HT1080 (cell line): ENCODE measurements at places on chromosomes 4 and X.

GRCh38 chrX:7019555-7019954, 128.0 kb upstream of the STS start:
- no peak for DNase-seq

GRCh38 chrX:85851418-85851817, 195.9 kb downstream of the CHM start:
- DNase-seq, result no peak

DNA sequence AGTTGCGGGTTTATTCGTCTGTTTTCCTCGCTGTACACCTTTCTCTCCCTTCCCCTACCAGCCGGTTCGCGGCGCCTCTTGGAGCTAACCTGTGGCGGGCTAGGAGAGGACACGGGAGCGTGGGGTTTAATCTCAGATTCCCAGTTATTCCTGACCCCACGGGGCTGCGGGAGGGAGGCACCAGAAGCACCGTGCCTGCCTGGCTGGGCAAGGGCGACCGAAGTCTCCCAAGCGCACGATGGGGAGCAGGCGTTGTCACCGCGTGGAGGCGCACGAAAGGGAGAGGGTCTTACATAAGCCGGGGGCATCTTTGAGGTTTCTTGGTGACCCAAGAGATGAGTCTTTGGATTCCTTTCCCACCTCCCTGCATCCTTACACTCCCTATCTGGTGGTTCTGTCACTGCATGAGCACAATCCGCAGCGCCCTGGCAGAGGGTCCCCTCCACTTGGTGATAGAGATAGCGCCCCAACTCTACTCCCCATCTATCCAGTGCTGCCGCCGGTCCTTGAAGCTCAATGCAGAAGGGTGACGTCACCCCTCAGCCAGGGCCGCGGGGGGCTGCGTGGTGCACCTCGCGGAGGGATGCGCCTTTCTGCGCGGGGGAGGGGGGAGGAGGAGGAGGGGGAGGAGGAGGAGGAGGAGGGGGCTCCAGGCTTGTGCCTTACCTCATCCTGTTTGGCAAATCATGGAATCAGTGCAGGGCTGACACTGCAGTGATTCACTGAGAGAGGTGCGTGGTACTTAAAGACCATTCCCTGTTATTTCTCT, 793 bp downstream of the TSPAN7 start:
- no peak for DNase-seq

DNA sequence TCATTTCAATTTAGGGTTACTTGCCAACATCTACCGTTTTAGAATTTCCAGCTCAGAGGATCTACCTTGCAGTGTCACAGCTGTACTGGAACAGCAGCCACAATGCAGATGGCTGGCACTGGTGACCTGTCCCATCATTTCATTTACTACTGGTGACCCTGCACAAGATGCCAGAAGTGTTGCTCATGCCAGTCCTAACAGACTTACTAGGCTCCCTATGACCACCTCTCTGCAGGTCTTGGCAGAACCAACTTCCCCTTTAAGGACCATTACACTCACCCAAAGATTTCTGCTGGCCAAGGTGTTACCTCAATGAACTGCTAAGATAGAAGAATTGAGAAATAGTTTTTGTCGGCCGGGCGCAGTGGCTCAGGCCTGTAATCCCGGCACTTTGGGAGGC, 106.9 kb downstream of the C4orf51 start:
- no peak for DNase-seq

DNA sequence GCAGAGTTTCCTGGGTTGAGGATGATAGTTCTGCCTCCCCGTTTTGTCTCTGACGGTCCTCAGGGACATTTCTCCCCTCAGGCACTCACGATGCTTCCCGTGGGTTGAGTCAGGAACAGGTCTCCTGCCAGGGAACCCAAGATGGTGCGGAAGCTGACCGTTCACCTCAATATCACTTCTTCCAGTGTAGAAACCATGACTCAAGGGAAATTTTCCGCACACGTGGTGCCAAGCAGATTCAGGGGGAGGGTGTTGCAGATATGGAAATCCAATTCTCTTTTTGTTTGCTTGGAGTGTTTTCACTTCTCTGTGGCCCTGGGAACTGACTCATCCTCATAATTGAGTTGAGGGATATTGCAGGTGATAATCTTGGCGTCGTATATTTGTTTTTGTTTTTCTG, 46.7 kb downstream of the CXorf49B start:
- peak; percentile 5 for DNase-seq

- peak; percentile 8 for DNase-seq
Observed at GRCh38 chr4:145937971-145938611, 532 bp downstream of the ZNF827 start.

DNA sequence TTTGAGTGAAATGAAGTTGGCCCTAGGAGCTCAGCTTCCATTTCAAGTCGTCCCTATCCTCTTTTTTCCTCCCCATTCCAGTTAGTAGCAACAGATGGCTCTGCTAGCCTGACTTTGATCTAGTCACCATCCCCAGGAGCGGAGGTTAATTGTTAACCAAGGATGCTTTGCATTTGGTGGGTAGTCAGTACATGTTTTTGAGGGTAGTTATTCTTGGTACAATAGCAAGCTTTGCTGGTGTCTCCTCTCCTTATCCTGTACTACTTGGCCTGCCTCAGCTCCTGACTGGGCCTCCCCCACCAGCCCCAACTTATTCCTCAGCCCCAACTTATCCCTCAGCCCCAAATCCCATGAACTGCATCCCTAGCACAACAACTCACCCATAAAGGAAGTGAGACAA, 14.8 kb upstream of the RTL5 start:
- no peak for DNase-seq

- DNase-seq, result peak; percentile 19
Observed at GRCh38 chr4:80213117-80213815, 16.0 kb downstream of the PRDM8 start.

DNA sequence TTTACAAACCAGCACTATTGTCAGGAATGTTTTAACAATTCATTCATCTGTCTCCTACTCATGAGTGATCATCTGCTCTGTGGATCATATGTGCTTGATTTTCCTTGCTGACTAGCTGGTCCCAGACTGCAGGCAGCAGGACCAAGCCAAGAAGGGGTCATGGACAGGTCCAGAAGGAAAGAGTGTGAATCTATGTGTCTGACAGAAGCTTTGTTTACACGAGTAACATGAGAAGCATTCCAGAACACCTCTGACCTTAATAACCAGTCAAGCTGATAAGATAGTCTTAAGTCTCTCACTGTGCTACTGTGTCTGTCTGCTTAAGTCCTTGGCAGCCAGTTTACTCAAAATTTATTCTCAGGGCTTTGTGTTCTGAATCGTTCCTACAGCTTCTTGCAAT, 39.0 kb downstream of the GUCY1A1 start:
- peak; percentile 30 for DNase-seq

GRCh38 chr4:24807611-24808010, 12.2 kb downstream of the SOD3 start:
- DNase-seq, result no peak

DNA sequence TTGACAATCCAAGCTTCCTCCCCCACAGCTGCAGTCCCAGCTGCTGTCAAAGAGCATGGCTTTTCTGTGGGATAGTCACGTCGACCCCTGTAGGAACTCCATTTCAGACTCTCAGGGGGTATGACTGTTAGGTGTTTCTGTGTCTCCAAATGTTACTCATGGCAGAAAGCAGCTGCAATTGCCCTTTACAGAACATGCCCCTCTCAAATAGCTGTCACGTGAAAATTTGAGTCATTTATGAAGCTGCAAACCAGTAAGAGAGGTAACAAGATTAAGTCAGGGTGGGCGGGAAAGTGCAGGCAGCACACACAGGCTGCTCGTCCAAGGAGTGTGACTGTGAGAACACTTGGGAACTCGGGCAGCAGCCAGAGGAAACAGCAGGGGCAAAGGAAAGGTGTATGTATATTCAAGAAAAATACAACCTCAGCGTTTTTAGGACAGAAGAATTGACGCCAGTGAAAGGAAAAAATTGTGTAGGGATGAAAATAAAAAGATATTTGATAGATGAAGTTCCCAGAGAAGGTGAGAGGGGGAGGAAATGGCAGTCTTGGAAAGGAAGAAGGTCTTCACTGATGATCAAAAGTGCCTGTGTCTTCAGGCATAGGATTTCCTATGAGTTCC, 66.5 kb upstream of the TMEM184C start:
- peak; percentile 81 for DNase-seq

- DNase-seq, result peak; percentile 67
Observed at GRCh38 chr4:156734965-156735895, 236.4 kb downstream of the PDGFC start.

DNA sequence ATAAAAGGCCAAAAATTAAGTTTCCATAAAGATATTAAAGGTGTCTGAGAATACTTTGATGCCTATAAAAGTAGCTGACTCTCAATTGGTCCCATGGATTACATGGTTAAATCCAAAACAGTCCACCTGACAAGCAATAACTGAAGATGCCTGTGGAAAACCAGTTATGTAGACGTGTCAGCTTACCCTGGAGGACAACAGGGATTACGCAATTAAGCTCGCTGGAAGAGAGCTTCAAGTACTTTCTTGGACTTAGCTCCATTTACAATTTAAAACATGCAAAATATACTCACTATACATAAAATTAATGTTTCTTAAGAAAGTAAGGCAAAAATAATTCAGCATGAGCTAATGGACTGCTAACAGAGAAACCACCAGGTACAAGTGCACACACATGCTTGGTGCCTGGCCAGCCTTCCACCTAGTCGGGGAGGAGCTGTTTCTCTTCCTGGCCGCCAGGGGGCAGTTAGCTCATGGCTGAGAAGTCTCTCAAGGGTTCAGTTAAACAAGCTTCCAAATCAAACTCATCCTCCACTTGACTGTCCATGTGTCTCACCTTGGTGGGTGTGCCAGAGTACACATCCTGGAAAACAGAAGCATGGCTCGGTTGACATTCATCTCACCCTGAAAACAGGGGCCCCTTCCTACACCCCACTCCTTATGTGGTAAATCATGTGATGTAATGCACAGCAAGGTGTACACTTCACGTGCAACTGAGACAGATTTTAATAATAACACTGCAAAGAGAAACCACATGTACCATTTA, 9.2 kb upstream of the FAM53A start:
- peak; percentile 58 for DNase-seq

- DNase-seq, result peak; percentile 30
Observed at GRCh38 chrX:50168241-50168687, 32.5 kb downstream of the AKAP4 start.

DNA sequence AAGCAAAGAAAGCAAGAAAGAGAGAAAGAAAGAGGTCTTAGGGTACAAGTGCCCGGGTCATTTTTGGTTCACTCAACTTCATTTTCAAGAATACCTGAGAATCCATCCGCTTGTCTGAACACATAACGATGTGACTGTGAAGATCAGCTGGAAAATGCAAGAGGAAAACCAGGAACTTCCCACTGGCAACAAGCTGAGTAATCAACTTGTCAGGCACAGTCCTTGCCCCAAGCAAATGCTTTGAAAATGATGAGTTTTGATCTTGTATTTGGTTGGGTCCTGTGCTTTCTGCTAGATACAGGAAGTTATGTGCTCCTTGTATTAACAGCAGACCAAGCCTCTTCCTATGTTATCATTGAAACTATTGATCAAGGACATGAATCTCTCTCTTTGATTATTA, 239.1 kb downstream of the ASMT start:
- no peak for DNase-seq

DNA sequence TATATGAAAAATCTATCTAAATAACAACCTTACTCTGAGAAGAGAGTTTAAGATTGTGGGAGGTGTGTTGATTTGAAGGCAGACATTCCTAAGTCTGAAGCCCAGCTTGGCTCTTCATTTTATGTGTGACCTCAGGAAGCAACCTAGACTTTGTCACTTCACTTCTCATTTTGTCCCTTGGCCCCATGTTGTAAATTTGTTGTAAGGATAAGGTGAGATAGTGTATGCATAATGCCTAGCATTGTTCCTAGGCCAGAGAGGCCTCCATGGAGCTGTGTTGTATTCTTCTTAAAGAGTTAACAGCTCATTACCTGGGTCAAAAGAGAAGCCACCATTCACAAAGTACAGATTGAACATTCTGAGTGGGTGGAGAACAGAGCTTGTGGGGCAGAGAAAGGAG, 1084.4 kb upstream of the SLIT2 start:
- no peak for DNase-seq

DNA sequence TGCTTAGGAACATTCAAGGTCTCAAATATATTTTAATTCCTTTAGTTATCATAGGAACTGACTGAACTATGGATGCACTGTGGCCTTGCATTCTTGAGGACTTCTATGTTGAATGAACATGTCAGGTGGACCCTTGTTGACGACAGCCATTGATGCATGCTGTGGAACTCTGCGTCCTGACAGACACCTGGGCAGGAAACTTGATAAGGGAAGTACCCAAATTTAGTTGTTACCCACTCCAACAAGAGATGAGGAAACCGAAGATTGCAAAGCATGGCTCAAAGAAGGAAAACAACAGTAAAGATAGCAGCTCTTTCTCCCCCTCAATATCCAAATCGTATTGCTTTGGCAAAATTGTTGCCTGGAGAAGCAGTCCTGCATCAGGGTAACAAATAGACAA, 540.0 kb upstream of the NR3C2 start:
- DNase-seq, result no peak

DNA sequence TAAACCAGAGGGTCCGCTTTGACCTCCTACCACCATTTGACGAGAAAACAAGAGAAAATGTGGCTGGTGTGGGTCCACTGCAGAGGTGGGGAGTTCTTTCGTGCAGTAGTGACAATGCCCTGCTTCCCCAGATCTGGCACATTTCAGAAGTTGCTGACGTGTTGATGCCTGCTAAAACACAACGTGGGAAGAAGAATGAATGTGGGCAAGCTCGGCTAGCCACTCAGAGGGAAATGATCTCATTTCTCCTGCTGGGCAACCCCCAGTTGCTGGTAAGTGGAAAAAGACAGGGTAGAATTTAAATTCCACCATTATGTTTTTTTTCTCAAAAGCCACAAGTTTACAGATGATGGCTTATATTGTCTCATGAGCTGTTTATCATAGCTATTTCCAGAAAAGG, 77.9 kb downstream of the LUZP4 start:
- DNase-seq, result peak; percentile 71

GRCh38 chrX:44415639-44416386, 72.3 kb upstream of the EFHC2 start:
- no peak for DNase-seq

DNA sequence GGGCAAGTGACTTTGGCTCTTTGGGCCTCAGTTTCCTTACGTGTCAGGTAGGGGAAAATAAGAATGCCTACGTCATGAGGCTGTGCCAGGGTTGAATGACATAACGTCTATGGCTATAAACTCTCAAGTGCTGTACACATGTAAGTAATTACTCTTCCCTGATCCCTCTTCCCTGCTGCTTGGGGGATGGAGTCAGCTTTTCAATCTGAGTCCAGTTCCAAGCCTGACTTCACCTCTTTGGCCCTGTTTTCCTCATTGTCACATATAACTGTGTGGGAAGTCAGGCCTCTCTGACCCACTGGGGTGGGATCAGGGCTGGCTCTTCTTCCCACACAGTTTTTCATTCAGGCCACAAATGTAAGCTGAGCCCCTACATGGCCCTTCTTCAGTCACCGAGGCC, 11.4 kb upstream of the CITED1 start:
- DNase-seq, result no peak

DNA sequence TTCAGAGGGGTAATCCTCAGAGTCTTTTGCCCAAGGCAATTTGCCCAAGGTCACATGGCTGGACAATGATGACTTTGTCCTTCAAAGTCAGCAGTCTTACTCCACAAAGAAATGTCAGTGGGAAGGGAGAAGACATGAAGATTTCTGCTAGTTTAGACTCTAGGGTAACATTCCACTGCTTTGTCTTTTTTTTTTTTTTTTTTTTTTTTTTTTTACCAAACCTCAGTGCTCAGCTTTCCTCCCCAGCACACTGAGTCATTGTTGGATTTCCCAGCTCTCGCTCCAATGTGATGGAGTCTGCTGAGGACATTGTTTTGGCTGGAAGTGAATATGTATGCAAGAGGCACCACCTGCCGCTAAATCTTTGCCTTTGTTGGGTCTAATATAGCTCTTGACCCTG, 7.2 kb upstream of the C1QTNF7 start:
- peak; percentile 83 for DNase-seq
